Activated naive CD8-positive, alpha-beta T cell treated with anti-CD3 and anti-CD28 coated beads, Interleukin-2, amount 50 U/mL, for 16 hours (primary cell): ENCODE measurements at places on chromosomes 5 and 9.

DNA sequence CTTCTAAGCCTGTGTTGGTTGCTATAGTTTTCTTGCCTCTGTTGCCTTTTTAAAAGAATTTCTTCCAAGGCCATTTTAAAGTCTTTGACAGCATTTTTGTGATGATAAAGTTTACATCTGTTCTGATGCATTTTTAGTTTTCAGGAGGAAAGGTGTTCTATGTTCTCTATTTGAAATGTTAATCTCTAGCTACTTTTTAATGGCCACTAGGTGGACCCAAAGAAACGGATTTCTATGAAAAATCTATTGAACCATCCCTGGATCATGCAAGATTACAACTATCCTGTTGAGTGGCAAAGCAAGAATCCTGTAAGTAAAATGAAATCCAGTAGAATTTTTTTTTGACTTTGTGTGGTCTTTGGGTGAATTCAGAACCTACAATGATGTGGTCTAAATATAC lies 60.2 kb downstream of the MELK start:
- no peak for DNase-seq

DNA sequence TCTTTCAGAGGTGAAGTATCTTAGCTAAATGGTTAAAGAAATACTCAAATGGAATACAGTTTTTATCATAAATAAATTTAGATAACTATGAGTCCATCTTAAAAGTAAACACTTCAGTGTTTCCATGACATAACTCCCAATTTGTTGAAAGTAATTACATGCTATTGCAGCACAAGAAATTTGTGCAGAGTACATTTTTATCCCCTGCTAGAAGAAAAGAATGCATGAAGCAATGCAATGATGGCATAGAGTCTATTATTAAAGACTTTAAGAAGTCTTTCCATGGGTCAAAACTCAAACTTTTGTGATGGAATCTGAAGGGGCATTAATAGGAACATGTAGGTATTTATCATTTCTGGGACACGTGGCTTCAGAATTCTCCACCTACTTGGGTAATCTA lies 106.6 kb upstream of the DPYSL3 start:
- DNase-seq: no peak

DNA sequence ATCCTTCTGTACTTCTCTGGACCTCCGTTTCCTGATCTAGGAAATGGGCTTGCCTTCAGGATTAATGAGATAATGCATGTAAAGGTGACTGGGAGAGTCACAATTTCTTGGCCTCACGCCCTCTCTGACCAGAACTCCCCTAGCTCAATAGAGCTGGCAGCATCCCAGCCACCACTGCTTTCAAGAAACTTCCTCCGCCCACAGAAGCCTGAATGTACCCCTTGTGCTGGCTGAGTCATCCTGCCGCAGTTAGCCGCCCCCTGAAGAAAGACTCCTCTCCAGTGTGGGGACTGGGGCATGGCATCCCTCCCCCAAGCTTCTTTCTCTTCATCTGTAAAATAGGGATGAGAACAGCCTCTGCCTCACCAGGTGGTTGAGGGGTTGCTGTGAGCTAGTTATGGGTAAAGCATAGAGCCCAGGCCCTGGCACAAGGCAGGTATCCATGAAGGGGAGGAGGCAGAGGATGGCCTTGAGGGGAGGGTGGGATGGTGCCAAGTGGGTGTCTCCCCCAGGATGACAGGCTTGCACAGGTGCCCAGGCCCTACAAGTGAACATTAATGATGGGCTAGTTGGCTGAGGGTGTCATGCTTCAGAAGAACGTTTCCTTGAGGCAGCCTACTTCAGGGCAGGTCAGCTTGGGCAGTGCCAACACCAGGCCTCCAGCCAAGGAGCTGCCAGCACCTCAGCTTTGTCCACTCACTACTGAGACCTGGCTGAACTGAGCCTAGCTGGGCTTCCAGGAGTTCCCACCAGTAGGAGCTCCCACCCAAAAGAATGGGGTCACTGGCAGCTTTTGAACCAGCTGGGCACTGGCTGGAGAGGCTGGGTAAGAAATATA lies 3.4 kb downstream of the PDLIM4 start:
- peak; percentile 14 for DNase-seq

DNA sequence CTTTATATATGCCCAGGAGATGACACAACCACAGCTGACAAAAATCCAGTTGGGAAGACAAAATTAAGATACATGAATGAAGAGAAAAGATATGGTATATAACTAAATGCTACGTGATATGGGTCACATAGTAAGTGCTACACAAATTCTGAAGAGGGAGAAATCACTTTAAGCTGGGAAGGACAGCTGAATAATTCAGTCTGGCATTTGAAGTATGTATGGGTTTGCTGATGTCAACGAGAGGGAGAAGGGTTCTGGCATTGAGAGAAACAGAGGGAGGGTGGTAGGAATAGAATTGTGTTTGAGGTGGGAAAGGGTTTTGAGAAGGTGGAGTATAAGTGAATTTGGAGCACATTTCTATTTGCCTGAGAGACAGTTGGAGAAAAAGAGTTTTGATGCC lies 6.7 kb upstream of the SLIT3 start:
- DNase-seq: no peak

DNA sequence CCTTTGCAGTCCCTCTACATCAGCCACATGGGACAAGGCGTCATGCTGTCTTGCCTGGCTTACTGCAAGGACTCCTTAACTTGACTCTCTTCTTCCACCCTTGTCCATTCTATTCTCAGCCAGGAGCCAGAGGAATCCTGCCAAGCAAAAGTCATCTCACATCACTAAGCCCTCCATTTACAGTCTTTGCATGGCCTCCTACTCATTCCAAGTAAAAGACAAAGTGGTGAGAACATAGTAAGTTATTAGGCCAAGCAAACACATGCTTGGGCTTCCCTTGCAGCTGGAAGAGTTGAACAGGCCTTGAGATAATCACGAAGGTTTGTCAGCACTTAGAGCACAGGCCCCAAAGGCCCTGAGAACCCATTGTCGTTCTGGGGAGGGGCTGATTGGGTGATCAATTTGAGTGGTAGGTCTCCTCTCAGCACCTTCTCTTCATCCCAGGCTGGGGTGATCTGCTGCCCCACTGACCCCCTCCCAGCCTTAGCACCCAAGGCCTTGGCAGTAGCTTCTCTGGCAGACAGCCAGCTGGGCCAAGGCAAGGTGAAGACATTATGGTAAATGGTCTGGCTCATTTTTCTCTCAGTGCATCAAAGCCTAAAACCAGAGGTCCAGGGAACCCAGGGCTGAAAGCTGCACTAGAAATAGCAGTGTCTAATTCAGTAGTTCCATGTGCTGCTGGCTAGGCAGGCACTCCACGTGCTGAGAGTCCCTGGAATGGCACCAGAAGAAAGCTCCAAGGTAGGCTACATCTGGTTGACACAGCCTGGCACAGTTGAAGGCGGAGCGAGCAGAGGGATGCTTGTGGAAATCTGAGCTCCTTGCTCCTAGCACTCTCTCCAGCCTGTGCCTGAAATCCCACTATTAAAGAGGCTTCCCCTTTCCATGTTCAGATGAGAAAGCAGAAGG lies 121.4 kb downstream of the ASTN2 start:
- no peak for DNase-seq
